ENCODE measurements at places on chromosomes 5 and 9.

GRCh38 chr9:120642129-120642770 is 62.3 kb upstream of the CDK5RAP2 start:
- DNase-seq: no peak

DNA sequence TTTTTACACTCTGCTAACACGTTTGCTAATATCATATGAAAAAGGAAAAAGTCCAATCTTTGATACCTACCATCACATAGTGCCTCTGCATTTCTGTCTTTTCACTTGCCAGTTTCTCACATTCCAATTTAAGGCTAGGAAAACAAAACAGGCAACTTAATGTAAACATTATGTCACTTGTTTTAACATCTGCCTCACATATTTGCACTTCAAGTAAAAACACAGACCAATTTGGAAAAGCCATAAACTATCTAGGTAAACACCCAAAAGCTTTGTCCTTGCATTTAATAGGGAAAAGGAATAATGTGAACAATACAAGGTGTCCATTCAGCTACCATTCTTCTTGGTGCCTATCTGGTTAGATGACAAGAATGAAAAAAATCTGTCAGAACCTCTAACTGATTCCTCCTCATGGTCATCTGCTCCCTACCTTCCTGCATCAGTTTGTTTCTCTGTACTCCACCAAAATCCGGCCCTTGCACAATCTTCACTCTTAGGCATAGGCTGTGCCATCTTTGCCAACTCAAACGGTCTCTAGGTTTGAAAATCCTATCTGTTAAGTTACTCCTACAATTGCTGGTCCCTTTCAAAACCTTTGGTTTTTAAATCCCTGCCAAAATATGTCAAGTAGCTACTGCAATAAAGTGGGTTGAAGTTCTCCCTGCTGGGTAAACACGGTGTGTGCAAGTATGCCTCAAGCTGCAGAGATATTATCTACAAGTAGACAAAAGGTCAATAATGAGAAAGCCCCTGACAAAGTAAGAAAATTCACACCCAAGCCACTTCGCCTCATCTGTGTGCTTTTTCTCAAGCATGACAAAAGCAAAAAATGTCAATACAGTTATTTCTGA is 3.4 kb downstream of the TLE1 start:
- peak; percentile 42 for DNase-seq

DNA sequence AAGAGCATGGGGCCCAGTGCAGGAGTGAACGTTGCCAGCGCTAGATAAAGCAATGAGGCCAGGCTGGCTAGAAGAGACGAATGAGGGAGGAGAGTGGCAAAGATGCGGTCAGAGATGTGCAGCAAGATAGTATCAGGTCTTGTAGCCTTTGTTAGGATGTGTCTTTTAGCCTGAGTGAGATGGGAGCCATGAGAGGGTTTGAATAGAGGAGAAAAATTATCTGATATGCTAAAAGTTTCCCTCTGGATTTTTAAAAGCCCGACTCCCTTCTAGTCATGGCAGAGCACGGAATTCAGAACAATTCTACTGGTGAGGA is 12.2 kb downstream of the DUSP1 start:
- DNase-seq: no peak

GRCh38 chr5:15500325-15501001 is 483 bp downstream of the FBXL7 start:
- DNase-seq: peak; percentile 80

GRCh38 chr9:76162751-76163500 is 231.3 kb downstream of the RFK start:
- no peak for DNase-seq

DNA sequence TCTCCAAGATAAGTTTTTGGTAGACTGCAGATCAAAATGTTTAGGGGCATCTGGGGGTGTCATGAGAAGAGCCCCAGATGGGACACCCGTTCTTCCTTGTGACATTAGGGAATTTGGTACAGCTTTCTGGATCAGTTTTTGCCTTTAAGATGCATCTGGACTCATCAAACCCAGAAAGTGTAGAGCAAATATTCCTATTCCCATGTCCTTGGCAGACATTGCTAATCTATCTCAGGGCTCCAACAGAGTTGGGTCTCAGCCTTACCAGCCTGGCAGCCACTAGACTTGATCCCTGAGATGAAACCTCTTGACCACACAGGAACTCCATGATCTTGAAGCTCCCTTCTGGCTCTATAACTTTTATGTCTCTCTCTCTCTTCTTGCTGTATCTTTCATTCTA is 35.6 kb downstream of the ERGIC1 start:
- no peak for DNase-seq

GRCh38 chr5:78734094-78734845 is 85.7 kb upstream of the LHFPL2 start:
- no peak for DNase-seq

DNA sequence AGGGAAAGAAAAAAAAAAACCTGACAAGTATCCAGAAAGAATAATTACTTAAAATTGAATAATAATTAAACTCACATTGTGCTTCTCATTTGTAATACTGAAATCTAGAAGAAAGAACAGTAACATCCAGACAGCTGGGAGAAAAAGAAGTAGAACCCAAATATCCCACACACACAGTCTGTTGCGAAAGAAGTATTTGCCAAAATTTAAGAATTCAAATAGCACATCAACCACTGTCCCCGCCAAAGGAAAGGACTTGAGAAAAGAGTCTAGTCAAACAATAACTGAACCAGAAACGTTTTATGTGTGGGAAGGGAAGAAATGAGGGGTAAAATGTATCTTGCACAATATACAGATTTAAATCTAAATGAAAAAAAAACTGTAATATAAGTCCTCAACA is 202.8 kb downstream of the MLLT3 start:
- DNase-seq: no peak

GRCh38 chr5:73996151-73996755 is 370.3 kb downstream of the ARHGEF28 start:
- DNase-seq: no peak

GRCh38 chr9:137740312-137740711 is 121.5 kb downstream of the EHMT1 start:
- DNase-seq: no peak

GRCh38 chr9:107597743-107598217 is 108.2 kb upstream of the KLF4 start:
- no peak for DNase-seq

DNA sequence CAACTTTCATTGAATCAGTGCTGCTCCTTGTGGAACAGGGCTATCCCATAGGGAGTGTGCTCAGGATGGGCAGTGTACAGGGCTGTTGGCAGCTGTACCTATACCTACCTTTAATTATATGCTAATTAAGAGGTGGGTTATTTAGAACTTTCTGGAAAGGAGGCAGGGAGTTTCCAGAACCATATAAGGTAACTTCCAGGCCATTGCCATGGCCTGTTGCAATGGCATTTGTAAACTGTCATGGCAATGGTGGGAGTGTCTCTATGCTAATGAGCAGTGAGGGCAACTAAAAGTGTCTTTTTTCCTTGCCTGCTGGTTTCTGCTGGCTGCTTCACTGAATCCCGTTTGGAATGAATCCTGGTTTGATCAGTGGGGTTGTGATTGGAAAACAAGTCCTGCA is 2.3 kb upstream of the ARHGAP26 start:
- no peak for DNase-seq

GRCh38 chr5:116396476-116397099 is 178.0 kb downstream of the SEMA6A start:
- DNase-seq: no peak

- DNase-seq: peak; percentile 73
Measured at GRCh38 chr9:116391306-116391900, 237.8 kb downstream of the PAPPA start.

DNA sequence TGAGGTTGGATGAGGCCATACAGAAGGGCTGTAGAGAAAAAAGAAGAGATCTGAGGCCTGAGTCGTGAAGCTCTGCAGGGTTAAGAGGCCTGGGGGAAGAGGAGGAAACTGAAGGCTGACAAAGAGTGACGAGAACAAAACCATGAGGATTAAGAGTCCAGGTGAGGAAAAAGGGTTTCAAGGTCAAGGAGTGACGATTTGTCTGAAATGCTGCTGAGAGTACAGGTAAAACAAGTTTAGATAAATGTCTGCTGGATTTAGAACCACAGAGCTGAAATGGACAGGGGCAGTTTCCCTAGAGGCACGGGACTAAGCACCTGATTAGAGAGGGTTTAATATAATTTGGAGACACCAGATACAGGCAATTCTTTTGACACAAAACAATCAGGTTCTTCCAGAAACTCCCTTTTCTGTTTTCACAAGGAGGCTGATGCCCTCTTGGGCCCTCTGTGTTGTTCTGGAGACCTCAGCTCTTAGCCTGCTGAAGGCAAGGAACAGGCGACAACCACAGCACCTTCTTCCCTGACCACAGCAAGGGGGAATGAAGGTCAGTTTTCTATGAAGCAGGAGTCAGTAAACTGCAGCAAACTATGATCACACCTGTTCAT is 14.6 kb upstream of the GCNT1 start:
- no peak for DNase-seq

- DNase-seq: no peak
Measured at GRCh38 chr9:84187090-84187489, 153.5 kb downstream of the SLC28A3 start.

DNA sequence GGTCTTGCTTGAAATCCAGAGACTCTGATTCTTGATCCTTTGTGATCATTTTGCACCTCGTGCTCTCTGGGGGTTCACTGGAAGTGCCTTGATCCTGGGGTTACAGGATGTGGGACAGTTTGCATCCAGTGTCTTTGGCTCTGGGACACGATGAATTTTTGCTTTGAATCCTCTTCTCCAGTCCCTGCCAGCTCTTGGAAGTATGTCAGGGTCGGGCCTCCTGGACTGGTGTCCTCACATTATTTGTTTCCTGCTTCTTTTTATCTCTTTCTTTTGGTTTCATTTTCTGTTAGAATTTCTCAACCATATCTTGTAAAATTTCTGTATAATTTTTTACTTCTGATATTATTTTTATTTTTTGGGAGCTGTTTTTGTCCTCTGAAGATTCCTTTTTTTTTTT is 34.2 kb downstream of the SECISBP2 start:
- DNase-seq: no peak

GRCh38 chr5:2102819-2103776 is 220.4 kb upstream of the IRX4 start:
- DNase-seq: no peak

GRCh38 chr5:77778881-77779438 is 2.8 kb upstream of the TBCA start:
- DNase-seq: peak; percentile 8

DNA sequence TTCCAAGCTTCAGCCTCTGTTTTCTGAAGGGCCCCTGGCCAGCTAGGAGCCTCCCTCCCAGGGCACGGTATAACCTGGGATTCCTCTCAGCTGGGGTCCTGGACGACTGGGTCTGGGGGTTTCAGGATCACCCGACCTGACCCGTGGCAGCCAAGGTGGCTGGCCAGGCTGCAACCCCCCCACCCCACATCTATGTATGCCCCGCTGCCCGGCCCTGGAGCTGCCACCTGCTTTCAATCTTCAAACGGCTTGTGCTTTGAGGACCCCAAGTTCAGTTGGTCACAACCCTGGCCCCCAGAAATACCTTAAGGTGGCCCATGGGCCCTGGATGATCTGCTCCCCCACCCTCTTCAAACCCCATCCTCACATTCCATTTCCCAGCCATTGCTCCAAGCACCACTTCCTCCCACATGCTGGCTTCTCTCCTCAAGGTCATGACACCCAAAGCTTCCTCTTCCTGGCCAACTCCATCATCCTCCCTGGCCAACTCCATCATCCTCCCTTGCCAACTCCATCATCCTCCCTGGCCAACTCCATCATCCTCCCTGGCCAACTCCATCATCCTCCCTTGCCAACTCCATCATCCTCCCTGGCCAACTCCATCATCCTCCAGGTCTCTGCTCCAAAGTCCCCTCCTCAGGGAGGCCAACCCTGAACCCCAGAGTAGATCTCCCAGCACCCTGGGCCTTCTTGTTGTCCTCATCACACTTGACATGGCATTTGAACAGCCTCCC is 17.2 kb upstream of the TTLL11 start:
- DNase-seq: no peak

GRCh38 chr9:31445960-31446359 is 938.5 kb upstream of the ACO1 start:
- no peak for DNase-seq
